ENCODE measurements at places on chromosomes 2 and 18.

DNA sequence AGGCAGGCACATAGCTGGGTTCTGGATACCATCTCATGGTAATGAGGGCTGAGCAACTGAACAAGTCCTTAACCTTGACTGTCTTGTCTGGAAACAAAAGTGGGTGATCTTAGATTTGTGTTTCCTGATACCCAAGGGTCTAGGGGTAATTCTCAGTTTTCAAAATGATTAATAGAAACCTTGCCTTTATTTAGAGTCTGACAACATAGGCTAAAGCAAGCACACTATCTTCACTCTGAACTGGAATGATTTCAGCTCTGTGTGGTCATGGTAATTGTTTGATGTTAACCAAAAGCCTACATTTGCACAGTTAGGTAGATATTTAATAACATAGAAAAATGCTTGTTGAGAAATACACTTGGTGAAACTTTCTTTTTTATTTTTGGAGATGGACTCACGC is 6.8 kb upstream of the LAMA3 start:
- DNase-seq = no peak

- no peak for DNase-seq
Observed at GRCh38 chr2:235347691-235348090, 146.2 kb upstream of the AGAP1 start.

- no peak for DNase-seq
Observed at GRCh38 chr2:27730261-27730662, 41.3 kb upstream of the MRPL33 start.

GRCh38 chr18:959854-960253 is 55.2 kb downstream of the ADCYAP1 start:
- DNase-seq = no peak

- no peak for DNase-seq
Observed at GRCh38 chr18:37672932-37673595, 107.5 kb upstream of the CELF4 start.

Measured in NCI-H1930 (cell line).